Skeletal muscle tissue (tissue), 5 donors: ENCODE measurements at places on chromosomes 3 and 15. TPM values are rescaled to one million over a fixed set of nuclear protein-coding genes. Genes with fewer than 3 reads are reported as not detected.

Gene BFSP2
- total RNA-seq: 2.1 TPM

Gene TM6SF1
- 28.7 TPM for total RNA-seq

Gene PPCDC
- total RNA-seq: 4.7 TPM

Gene SOX2
- under 0.01 TPM for total RNA-seq

Gene PRSS50
- not detected for total RNA-seq

Gene IFRD2
- 44.9 TPM for total RNA-seq

Gene GPR62
- total RNA-seq: 0.52 TPM
